Left renal pelvis (tissue), 4 donors: ENCODE measurements at places on chromosomes 2 and 18.

DNA sequence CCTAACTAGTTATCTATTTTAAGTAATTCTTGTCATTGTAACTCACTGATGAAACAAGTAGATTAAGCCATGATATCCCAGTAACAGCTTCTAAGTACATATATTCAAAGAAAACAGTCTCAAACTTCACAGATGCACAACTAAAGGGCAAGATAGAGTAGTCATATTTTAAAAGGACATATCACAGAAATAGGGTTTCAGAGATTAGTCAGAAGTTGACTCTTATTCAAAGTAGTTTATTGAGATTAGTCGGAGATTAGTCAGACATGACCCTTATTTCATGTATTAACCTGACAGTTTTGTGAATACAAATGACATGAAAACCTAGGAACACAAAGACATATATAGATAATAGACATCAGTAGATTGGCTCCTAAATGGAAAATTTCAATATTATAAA lies 15.9 kb upstream of the CHAC2 start:
- DNase-seq: no peak

DNA sequence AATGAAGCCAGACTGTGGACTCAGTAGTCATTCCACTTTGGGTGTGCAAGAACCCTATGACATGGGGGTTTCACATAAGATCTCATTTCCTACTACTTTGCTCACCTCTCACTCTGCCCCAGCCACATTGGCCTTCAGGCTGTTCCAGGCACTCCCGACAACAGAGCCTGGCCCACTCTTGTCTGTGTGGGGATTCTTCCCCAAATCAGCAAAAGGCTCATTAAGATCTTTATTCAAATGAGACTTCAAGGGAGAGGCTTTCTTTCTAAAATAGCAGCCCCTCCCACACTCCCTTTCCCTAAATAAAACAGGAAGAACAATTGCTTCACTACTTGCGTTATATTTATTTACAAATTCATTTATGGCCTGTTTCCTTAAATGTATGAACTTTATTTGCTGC lies 3.5 kb upstream of the CDC42EP3 start:
- no peak for DNase-seq

DNA sequence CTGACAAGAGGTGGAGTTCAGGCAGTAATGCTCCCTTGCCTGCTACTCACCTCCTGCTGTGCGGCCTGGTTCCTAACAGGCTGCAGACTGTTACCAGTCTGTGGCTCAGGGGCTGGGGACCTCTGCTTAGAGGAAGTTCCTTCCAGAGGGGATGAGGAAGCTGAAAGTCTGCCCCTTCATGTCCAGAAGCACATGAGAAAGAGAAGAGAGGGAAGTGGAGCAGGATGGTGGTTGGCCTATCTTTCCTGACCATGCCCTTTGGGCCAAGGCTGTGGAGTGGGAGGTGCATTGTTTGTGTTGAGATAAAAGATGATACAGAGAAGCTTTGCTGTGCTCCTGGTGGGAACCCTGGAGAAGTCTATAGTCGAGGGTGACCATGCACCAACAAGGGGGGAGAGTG lies 112.5 kb downstream of the LPIN1 start:
- no peak for DNase-seq

DNA sequence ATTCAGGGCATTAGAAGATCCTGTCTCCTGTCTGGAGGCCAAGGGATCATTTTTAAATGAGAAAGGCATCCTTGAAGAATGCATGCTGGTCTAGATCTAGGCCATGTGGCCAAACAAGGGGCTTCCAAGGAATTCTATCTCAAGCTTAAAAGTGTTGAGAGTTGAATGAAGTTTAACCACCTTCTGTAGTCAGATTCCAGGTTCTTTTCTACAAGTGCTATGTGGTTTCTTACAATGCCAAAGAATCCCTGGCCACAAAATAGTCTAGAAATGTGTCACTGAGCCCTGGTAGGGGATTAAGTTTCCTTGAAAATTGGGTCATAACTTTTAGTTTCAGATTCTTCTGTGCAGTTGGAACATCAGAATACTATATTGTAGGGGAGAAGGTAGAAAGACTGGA lies 640.7 kb upstream of the ACVR2A start:
- DNase-seq: no peak

DNA sequence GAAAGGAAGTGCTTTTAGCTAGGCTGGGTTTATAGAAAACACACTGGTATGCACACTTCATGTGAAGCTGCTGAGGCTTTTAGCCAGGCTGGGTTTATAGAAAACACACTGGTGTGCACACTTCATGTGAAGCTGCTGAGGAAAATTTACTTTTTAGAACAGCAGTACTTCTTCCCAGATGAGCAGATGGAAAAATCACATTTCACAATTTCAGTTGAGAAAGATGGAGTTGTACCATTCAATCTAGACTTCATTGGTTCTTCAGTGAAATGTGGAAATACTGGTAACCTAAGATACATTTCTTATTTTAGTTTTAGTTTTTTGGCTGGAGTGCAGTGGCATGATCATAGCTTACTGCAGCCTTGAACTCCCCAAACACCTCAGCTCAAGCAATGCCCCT lies 11.1 kb downstream of the SNTG2 start:
- DNase-seq: no peak

DNA sequence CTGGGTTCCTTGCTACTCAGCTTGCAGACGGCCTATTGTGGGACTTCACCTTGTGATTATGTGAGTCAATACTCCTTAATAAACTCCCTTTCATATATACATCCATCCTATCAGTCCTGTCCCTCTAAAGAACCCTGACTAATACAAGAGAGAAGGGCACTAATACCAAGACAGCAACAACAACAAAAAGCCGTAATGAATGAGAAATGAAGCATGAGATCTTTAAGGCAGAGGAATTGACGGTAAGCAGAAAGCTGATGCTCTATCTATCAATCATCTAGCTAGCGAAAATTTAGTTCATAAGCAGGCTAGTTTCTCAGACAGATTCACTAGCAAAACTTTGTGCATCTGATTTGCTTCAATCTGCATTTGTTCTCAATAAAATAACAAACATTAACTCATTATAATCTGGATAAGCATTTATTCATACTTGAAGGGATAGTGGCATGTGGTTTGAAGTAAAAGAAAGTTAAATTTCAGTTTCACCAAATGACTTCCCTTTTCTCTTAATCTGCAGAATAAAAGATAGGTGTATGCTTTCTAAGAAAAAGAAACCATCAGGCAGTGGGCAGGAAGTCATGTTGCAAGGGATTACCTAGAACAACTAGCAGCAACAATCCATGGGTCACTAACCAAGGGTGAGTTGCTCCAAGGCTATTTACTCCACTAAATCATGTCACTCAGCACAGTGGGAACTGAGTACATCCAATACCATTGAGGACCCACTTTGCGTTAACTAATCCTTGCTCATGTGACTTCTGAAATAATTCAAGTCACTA lies 376.5 kb downstream of the TMEM182 start:
- DNase-seq: peak; percentile 59
